ENCODE measurements at places on chromosomes 11 and 22.

GRCh38 chr22:42855721-42856120 is 1.4 kb downstream of the ARFGAP3 start:
- DNase-seq, result no peak

GRCh38 chr11:66617155-66617834 is 865 bp downstream of the RBM14 start:
- DNase-seq, result peak; percentile 71

- DNase-seq, result no peak
Observed at GRCh38 chr22:33792832-33793231, 127.4 kb downstream of the LARGE1 start.

DNA sequence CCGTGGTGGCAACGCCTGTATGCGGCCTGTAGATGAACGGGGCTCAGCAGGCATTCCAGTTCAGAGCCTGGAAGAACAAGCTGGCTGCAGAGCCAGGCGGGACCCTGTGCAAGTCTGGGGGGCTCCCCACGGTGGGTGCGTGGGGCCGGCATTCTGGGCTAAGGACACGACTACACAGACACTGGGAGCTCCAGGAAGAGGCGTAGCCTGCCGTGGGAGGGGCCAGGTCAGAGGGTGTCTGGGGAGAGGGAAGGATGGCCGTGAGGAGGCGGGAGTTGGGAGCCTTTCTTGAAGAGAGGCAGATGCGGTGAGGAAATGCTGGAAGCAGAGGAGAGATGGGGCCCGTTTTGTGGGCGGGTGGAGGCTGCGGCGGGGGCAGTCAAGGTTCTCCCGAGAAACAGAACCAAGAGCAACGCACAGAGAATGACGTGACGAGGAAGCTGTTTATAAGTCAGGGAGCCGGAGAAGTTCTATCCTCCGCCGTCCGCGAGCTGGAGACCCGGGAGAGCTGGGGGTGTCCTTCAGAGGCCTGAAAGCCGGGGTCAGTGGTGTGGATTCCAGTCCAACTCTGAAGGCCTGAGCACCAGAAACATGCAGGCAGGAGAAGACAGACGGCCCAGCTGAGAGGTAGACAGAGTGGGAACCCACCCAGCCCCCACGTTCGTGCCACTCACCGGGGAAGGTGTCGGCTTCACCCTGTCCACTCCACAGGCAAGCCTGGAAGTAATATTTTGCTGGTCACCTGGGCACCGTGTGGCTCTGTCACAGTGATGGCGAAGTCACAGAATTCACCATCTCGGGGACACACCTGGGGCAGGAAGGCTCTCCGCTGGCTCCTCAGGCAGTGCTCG is 529.6 kb downstream of the BRD1 start:
- DNase-seq, result no peak

DNA sequence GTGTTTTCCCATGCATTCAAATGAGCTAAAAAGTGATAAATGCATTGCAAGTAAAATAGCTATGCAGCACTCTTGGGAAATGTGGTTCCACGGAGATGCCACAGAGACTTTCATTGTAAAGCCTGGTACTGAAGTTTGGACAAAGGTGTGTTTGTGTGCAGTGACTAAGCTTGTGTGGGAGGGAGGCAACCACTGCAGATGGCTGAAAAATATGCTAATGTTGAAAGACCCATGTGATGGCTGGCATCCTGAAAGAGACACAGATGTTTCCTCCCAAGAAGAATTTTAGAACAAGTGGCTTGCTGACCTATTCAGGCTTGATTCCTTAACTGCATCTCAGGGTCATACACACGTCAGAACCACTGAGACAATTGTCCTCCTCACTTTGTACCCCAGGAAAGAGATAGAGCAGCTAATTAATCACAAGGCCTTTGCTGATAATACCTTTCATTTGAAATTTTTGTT is 73.8 kb downstream of the FAM76B start:
- DNase-seq, result no peak

- peak; percentile 49 for DNase-seq
Observed at GRCh38 chr22:28882545-28882877, 861 bp upstream of the ZNRF3 start.

DNA sequence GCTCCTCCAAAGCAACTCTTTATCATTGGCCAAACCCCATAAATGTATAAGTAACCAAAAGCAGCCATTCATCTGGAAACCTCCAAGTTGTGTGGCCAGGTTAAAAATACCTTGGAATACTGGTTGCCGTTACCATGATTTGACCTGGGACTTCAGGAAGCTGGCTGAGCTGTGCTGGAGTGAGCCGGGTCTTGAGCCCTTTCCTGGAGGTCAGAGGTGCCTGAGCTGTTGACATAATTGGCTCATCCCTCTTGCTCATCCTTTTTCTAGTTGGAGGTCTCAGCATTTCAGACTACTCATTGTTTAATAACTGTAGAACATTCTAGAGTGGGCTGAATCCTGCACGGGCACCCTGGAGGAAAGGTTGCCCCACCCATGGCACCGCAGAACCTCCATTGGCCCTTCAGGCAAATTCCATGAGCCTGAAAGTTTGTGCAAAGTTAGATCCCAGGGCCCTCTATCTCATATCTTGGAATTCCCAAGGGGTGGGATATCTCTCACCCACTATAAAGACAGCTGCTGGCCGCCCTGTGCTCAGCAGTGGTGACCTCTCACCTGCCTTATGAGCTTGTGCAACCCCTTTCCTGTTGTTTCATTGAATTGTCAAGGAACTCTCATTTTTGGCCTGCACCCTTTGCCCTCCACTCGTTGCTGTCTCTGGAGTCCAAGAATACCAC is 77.0 kb downstream of the C22orf31 start:
- DNase-seq, result no peak

DNA sequence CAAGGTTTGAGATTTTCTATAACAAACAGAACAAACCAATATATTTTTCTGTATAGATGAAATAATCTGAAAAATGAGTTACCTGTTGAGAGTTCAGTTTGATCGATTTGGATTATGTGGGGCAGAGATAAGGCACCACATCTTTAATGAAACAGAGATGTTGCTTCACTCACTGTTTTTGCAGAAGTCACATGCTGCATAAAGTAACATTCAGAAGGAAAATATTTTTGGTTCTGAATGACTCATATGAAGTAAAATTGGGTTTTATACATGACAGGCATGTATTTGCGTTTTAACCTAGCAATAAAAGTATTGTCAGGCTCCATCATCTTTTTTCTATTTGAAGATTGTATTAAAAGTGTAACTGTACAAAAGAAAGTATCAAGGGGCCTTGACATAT is 77.8 kb downstream of the BBOX1 start:
- no peak for DNase-seq

- DNase-seq, result no peak
Observed at GRCh38 chr11:100878474-100878873, 191.4 kb downstream of the ARHGAP42 start.

DNA sequence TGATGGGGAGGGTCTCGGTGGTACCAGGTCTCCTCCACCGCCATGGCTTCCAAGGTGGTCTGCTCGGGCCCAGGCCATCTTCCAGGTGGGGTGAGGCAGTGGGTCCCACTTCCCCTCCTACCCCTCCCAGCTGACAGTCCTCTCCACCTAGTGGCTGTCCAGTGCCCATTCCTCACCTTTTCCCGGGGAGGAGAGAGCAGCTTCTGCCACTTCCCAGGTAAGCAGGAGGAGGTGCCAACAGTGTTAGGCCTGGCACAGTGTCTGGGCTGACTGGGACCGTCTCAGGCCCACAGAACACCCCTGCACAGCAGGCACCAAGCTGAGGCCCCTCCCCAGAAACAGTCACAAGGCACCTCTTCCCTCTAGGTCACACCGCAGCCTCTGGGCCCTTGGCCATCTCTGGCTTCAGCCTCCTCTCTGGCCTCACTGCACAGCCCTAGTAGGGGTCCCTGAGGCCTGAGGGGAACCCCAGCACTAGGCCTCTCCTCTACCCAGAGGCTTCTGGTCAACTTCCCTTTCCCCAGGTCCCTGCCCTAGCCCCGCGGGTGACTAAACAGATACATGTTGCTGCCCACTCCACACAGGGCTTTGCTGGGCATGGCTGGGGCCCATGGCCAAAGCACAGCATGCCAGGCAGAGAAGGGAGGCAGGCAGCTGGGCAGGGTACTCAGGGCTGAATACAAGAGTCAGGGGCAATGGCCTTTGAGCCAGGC is 2.3 kb upstream of the ANKRD13D start:
- DNase-seq, result no peak

GRCh38 chr11:69945157-69945556 is 125.9 kb upstream of the FGF3 start:
- no peak for DNase-seq

DNA sequence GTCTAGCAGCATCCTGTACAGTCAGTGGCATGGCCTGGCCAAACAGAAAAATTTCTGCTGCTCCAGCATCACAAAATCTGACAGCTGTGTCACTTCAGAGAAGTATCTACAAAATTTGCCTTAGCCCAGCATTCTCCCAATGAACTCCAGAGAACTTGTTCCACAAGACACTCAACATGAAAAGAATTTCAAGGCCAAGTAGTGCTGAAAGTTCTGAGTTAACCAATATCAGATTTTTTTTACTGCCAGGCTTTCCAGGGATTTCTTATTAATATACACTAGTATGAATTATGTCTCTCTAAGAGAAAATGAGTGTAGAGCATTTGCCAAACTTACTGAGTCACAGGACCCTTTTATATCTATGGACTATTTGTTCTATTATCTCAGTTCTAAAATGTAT is 68.8 kb downstream of the OR5AK2 start:
- no peak for DNase-seq

GRCh38 chr11:128814856-128815705 is 52.0 kb downstream of the KCNJ1 start:
- DNase-seq, result peak; percentile 76

DNA sequence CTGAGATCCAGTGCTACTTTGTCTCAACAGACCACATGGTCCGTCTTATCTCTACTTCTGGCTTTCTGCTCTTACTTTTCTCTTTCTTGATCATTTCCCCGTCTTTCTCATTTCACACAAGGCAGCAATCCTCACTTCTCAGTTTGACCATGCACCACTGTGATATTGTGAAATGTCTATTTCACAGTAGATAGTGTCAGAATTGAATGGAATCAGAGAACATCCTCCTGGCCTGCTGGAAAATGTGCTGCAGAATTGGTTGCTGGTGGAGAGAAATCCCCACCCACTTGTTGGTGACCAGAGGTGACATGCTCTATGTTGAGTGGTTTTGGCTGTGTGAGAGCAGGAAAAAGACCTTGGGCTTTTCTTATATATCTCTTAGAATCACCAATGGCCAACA is 57.8 kb upstream of the RCN1 start:
- no peak for DNase-seq

DNA sequence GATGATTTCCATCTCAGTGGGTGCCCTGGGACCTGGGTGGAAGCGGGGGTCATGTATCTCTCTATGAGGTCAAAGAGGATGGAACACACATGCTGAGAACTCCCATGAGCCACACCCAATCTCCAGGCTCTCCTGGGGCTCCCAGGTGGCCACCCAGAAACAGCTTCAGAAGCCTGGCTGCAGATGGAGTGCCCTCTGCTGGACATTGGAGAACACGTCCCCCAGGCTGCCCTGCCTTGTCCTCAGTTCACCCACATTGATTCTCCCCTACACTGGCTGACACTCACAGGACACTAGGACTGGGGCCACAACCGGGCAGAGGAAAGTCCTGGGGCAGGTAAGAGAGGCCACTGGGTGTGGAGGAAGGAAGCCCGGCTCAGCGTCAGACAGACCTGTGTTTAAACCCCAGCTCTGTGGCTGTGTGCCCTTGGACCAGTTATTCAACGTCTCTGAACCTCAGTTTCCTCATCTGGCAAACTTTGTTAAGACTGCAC is 4.5 kb upstream of the NOL12 start:
- DNase-seq, result peak; percentile 88

DNA sequence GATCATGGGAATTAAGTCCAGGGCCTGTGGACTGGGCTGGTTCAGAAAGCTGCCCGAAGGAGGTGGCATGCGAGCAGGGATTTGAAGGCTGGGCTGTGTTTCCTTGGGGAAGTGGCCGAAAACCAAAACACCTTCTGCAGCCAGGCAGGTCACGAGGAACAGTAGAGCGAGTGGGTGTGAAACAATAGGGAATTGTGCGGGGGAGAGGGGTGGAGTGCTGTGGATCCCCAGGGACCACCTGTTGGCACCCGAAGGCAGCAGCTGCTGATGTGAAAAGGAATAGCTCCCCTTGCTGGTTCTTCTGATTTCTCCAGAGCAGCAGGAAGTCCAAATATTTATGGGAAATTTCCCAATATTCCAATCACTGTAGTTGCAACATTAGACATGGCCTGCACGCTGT is 24.6 kb downstream of the TP53I11 start:
- DNase-seq, result no peak

DNA sequence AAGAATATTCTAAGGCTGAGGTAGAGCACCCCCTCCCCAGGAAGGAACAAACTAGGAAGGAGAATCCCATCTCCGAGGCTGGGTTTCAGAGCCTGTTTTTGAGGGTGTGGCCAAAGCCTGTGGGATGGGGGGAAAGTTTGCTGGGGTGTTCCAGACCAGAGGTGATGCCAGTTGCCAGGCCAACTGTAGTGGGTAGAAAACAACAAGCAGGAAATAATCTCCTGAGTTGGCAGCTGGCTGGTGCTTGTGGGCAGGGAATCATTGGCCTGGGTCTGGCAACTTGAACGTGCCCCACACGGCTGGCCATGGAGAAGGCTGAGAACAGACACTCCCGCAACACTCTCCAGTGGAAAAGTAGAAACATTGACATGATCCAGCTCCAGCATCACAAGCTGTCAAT is 385.6 kb downstream of the ETS1 start:
- no peak for DNase-seq

- peak; percentile 23 for DNase-seq
Observed at GRCh38 chr22:24137595-24137994, 43.7 kb upstream of the SUSD2 start.

- no peak for DNase-seq
Observed at GRCh38 chr11:15764948-15765347, 591.4 kb downstream of the SOX6 start.

GRCh38 chr11:75839851-75840250 is 24.8 kb downstream of the UVRAG start:
- no peak for DNase-seq

DNA sequence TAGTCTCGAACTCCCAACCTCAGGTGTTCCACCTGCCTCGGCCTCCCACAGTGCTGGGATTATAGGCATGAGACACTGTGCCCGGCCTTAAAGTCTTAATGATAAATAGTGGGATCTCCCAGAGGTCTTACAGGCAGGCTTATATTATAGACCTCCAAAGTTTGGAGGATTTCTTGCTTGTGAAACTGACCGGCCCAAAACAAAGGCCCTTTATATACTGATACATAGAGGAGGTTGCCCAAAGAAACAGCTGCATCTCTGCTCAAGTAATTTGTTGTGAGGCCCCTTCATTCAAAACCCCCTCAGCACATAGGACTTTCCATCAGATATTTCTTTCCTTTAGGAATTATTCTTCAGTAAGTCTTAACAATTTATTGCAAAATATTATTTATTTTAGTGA is 27.4 kb upstream of the RDX start:
- DNase-seq, result no peak

DNA sequence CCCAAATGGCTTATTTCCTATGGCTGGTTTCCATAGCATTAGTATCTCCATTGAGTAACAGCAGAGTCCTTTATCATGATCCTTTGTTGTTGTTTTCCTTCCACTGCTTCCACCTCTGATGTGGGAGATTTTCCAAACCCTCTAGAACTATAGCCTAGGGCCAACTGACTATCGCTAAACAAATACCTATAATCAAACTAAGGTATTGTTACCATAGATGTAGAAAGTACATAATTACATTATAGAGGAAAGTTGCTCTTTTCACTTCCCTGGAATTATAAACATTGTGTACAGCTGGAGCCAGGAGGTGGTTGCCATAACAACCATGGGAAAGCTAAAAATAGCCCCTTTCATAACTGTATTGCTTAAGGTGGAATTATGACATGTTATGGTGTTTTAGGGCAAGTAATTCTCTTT is 47.0 kb upstream of the ALKBH3 start:
- DNase-seq, result peak; percentile 26

GRCh38 chr22:36197065-36197440 is 4.6 kb downstream of the APOL4 start:
- peak; percentile 77 for DNase-seq
